ENCODE measurements at places on chromosomes 16 and 17.

- DNase-seq, result no peak
These were observed at the start of gene HBM for GRCh38 chr16:165539-166374. Gene HBM, plus strand, starts transcription at chr16:165978. Its CDS starts 20 bp downstream, at chr16:165998.

GRCh38 chr16:9159839-9160550 is 68.6 kb downstream of the HAPSTR1 start:
- no peak for DNase-seq

DNA sequence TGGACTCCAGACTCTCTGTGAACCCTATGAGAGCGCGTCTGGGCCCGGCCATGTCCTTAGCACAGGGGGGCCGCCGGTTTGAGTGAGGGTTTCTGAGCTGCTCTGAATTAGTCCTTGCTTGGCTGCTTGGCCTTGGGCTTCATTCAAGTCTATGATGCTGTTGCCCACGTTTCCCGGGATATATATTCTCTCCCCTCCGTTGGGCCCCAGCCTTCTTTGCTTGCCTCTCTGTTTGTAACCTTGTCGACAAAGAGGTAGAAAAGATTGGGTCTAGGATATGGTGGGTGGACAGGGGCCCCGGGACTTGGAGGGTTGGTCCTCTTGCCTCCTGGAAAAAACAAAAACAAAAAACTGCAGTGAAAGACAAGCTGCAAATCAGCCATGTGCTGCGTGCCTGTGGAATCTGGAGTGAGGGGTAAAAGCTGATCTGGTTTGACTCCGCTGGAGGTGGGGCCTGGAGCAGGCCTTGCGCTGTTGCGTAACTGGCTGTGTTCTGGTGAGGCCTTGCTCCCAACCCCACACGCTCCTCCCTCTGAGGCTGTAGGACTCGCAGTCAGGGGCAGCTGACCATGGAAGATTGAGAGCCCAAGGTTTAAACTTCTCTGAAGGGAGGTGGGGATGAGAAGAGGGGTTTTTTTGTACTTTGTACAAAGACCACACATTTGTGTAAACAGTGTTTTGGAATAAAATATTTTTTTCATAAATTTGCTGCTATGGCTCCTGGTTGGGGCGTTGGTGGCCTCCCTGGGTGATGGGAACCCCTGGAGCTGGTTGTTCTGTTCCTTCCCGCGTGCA is 23.1 kb downstream of the STAT5A start:
- DNase-seq, result no peak

GRCh38 chr17:33140413-33141099 is 148.9 kb downstream of the SPACA3 start:
- no peak for DNase-seq

DNA sequence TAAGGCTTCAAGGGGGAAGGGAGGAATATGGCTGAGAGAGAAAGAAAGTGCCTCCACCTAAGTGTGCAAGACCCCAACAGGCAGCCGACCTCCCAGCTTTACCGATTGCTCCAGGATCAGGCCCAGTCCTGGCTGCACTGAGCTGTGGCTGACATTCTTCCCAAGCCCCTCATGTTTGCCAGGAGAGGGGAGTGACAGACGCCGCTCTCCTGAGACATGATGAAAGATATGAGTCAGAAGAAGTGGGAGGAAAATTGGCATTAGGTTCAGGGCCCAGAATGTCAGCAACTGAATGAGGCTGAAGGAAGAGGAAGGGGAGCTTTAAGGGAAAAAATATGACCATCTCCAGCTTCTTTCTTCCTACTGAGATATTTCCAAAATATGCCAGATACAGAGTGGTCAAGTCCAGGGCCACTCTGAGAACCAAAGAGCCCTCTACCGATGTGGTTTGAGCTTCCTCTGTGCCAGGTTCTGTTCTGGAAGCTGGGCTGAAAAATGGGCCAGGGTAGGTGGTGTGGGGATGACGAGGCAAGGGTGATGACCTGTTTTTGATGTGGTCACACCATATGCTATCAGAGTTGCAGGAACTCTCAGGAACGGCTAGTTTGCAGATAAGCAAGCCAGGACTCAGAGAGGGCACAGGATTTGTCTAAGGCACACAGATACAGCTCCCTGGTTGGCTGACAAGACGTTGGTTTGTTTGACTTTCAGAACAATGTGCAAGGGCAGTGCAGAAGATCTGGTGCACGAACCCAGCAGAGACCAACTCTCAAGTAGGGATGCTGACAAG is 176.7 kb downstream of the SOX9 start:
- no peak for DNase-seq

- peak; percentile 79 for DNase-seq
These were observed 55.3 kb downstream of the TUBD1 start for GRCh38 chr17:59837308-59838051.

- DNase-seq, result no peak
These were observed 4.4 kb upstream of the SCPEP1 start for GRCh38 chr17:56973520-56973919.

GRCh38 chr17:51000835-51001638 is 119.6 kb downstream of the SPAG9 start:
- peak; percentile 62 for DNase-seq
